ENCODE measurements at places on chromosomes 11 and 22.

DNA sequence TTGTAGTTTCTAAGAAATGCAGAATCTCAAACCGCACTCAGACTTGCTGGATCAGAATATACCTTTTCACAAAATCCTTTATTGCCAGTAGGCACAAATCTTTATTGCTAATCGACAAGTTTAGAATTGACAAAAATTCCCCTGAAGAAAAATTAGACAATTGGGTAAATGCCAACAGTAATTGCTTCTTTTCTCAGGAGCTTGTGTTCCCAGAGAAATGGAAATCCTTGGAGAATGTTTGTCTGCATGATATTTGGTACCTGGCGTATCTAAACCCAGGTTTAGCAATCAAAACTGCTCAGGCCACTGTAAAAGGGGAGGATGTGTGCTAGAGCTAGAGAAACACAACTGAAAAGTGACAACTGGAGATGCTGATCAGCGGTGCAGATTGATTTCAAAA lies at the start of gene OR8G5:
Gene OR8G5, plus strand, starts transcription at position 301 of the 400 bp plus-strand sequence. CDS start 8,556 bp downstream, outside the sequence.
- no peak for DNase-seq

GRCh38 chr11:27552341-27552740 lies 45.8 kb upstream of the LIN7C start:
- no peak for DNase-seq

DNA sequence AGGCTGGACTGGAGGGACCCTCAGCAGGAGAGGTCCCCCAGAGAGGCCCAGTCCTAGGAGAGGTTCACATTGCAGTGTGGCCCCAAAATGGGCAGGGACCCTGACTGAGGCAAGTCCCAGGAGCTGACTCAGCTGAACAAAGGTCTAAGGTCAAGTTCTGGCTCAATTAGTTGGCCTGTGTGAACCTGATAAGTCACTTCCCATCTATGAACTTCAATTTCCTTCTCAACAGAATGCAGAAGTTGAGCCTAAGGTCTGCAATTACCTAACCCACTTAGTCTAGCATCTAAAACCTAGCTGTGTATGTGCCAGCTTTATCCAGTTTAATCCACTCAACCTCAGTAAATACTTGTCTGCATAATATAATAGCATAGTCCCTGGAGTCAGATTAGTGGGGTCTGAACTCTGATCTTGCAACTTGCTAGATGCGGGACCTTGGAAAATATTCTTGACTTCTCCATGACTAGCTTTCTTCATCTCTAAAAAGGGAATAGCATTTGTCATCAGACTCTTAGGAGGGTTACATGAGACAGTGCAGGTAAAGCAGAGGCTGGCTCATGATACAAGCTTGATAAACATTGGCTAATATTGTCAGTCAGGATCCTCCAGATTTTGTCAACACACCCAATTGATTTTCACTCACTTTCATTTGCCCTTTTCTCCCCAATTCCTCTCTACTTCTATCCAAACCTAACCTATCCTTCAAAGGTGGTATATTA lies 465.5 kb downstream of the INSC start:
- DNase-seq: no peak

GRCh38 chr11:120746836-120747609 lies 235.5 kb downstream of the GRIK4 start:
- no peak for DNase-seq

DNA sequence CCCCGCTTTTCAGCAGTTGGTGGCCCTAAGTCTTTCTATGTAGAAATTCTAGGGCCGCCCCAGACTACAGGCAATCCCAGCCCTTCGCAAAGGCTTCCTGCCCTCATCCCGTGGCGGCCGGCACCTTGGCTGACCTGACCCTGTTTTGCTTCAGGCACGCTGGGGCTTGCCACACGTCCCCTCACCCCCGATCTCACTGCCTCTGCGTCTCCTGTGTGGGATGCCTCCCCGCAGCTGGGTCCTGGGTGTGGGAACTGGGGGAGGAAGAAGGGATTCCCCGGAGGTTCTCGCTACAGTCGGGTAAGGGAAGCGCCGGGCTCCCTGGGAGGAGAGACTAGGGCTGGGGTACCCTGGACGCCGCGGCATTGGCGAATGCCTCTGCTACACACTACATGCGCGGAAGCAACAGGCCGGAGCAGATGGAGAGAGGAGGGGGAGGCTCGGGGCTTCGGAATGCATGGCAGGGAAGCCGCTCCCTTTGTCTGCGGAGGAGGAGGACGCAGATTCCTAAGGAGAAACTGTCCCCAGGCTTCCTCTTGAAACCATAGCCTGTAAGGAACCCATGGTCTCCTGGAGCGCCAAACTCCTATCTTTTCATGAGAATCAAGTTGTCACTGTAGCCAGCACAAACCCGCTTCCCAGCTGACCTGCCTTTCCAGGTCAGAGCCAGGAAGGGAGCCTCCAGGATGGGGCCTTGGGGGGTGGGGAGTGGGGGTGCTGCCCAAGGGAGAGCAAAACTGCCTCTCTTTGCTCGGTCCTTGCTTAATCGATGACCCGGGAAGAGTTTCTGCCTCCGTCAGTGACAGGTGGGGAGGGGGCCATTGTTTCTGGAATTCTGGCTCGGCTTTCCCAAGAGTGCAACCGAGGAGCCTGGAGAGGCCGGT lies 1.4 kb downstream of the DTX4 start:
- peak; percentile 63 for DNase-seq

DNA sequence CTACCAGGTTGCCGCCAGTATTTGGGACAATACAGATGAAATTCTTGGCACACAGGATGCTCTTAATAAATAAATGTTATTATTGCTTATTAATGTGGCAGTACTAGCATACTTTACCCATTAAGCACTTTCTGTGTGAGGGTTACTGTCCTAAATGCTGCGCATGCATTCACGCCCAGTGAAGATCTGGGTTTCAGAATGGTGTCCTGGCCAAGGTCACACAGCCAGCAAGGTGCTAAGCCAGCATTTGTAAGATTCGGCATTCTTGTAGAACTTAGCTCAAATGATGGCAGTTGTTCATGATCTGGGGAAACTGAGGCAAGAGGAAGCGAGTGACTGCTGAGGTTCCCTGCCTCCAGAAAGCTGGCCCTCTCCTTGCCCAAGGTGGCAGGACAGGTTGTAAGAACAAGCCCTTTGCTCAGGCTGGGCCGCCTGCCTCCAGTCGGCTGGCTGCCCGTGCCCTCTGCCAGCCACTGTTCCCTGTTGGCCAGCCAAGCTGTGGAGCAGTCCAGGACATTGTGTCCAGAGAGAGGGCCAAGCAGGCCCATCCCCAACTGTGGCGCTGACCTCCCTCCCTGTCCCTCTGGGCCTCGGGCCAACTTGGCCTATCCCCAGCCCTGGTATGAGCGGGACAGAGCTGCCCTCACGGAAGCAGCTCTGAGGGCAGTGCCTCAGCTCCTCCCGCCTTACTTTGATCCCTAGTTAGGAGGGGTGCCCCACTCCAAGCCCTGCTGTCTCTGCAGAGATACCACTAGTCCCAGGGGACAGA lies 28.8 kb downstream of the TOB2 start:
- no peak for DNase-seq

- DNase-seq: no peak
These were observed 993 bp upstream of the SFI1 start for GRCh38 chr22:31495343-31495742.

GRCh38 chr11:65117206-65118096 lies at the start of gene ZNHIT2:
Gene ZNHIT2 (minus strand): TSS chr11:65117701. CDS start chr11:65117653, 48 bp downstream.
- DNase-seq: peak; percentile 100

Measured in mesothelial cell of epicardium (in vitro differentiated cells).